Activated T-cell treated with anti-CD3 and anti-CD28 coated beads, Interleukin-2, amount 50 U/mL, for 72 hours (primary cell): ENCODE measurements at places on chromosomes 3 and 15. TPM values are rescaled to one million over a fixed set of nuclear protein-coding genes. Genes with fewer than 3 reads are reported as not detected.

GRCh38 chr15:100438570-100438969, 90.2 kb downstream of the CERS3 start:
- peak; percentile 19 for DNase-seq

Gene CYP11A1
- 0.26 TPM for total RNA-seq

DNA sequence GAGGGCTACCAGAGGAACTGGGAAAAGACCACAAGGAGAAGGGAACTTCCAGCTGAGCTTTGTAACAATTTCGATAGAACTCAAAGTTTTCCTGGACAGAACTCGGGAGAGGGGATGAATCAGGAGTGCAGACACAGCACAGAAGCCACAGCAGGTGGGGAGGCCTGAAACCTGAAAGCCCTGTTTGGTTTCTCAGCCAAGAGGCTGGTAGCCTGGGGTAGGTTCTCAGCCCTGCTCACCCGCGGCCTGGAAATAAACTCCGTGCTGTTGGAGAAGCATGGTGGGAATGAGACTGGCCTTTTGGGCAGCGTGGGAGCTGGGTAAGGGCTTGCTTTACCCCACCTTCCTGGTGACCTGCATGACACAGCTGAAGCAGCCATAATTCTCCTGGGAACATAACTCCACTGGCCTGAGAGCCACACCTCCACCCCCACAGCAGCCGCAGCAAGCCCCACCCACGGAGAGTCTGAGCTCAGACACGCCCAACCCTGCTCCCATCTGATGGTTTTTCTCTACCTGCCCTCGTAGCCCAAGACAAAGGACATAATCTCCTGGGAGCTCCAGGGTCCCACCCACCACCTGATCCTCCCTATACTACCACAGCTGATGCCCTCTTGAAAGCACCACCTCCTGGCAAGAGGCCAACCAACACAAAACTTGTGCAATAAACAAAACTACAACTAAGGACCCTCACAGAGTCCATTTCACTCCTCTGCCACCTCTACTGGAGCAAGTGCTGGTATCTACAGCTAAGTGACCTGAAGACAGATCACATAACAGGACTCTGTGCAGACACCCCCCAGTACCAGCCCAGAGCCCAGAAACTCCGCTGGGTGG, 52.5 kb upstream of the CHRM5 start:
- no peak for DNase-seq

DNA sequence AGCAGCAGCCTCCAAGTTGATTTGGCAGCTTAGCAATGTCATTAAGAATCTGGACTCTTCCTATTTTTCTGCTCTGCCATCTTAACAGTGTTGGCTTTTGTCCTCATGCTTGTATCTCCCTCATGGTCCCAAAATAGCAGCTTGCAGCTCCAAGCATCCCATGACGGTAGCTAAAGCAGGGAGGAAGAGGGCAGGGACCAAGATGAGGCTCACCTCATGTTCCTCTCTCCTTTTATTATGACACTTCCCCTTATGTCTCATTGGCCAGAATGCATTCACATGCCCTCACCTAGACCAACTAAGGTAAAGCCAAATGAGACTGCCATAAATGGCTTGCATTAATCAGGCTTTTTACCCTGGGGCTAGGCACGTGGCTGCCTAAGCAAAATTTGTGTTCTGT, 382.4 kb downstream of the SHQ1 start:
- DNase-seq: no peak

- no peak for DNase-seq
Observed at GRCh38 chr3:14265246-14265962, 86.8 kb downstream of the LSM3 start.

Gene GABRR3
- not detected for total RNA-seq

Gene DCUN1D1
- 43.6 TPM for total RNA-seq

GRCh38 chr3:188819939-188820338, 351.8 kb upstream of the TPRG1 start:
- no peak for DNase-seq

DNA sequence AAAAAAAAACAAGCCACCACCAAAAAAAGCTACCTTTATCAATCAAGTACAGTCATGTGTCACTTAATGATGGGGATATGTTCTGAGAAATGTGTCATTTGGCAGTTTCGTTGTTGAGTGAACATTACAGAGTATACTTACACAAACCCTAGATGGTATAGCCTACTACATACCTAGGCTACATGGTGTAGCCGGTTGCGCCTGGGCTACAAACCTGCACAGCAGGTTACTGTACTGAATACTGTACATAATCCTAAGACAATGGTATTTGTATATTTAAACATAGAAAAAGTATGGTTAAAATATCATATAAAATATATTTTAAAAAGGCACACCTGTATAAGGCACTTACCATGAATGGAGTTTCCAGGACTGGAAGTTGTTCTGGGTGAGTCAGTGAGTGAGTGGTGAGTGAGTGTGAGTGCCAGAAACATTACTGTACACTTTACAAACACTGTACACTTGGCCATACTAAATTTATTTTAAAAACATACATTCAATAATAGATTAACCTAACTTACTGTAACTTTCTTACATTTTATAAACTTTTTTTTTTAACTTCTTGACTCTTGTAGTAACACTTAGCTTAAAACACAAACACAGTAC, 25.9 kb upstream of the JMJD7 start:
- DNase-seq: no peak

GRCh38 chr3:184565421-184566211, 4.0 kb downstream of the EPHB3 start:
- no peak for DNase-seq

Gene GOLGA6B
- total RNA-seq: 0.51 TPM

Gene IL5RA
- total RNA-seq: 1.5 TPM

DNA sequence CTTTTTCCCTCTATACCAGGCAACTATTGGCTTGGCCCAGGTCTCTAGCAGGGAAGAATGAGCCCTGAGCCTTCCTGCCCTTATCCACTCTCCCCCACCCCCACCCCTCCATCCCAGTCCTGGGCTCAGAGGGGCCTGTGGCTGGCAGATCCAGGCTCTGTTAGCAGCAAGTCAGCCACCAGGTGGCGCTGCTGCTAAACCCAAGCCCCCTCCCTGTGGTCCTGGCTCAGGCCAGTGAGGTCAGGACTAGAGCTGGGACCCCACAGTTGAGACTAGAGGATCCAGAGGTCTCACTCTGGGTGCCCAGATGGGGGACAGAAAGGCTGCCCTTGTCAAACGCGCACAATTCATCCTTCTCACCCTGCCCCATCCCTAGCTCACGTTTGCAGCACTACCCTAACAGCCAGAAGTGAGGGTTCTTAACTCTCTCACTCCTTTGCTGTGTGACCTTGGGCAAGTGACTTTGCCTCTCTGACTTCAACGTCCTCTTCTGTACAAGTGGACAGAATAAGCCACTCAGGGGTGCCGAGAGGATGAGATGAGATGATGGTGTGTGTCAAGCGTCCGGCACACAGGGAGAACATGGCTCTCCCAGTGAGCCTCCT, 46.8 kb upstream of the SLC6A1 start:
- DNase-seq: peak; percentile 62

- DNase-seq: no peak
Observed at GRCh38 chr3:73955494-73956070, 330.8 kb upstream of the PDZRN3 start.

GRCh38 chr15:40958723-40959122, 5.5 kb downstream of the CHAC1 start:
- DNase-seq: no peak

Gene TLNRD1
- total RNA-seq: 17.2 TPM

- DNase-seq: no peak
Observed at GRCh38 chr3:23041918-23042696, 161.0 kb upstream of the UBE2E2 start.

Gene GRAMD1C
- total RNA-seq: 3.0 TPM

DNA sequence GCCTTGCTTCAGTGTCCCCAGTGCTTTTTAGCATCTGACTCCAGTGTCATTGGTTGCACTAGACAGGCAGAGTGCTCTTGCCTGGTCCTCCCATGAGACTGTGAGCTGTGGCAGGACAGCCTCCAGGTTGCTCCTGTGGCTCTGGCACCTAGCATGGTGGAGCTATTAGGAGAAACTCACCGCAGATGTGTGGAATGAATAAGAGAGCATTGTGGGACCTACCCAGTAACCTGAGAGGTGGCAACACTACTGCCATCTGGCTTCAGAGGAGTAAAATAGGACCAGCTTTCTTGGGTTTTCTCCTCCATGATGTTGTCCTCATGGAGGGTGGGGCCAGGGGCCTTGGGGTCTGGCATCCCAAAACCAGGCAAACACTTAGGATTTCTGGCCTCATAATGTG, 183.6 kb downstream of the EPHB1 start:
- no peak for DNase-seq

Gene KPNA4
- total RNA-seq: 78.0 TPM

Gene PTX3
- total RNA-seq: 0.65 TPM

Gene GOLGA8S
- total RNA-seq: 0.07 TPM

Gene CMSS1
- total RNA-seq: 101 TPM

DNA sequence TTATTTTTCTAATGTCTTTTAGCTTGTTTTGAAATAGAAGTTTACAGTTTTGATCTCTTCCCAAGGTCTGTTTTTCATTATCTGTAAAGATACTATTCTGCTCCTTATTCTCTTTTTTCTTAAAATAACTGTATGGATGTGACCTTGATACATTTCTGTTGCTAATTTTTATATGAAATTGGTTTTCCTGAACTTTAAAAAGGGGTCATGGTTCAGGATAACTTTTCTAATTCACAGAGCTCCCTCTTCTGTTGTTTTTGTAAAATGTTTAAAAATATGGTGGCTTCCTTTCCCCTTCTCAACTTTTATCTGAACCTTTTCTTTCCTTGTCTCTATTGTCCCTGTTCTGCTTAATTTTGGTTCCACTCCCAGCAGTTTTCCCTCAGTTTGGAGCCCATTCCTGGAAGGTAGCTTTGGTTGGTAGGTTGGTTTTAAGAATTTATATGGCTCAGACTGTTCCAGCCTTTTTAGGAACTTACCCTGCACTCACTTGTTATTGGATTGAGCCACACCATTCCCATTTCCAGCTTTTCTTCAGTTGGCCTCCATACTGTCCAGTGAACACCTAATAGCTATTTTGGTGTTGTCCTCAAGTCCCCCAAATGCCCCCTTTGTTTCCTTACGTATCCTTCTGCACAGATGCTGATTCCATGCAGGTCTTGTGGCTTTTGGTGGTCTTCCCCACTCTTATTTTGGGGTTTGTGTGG, 70.3 kb downstream of the SLMAP start:
- no peak for DNase-seq

Gene FSIP1
- 0.58 TPM for total RNA-seq

DNA sequence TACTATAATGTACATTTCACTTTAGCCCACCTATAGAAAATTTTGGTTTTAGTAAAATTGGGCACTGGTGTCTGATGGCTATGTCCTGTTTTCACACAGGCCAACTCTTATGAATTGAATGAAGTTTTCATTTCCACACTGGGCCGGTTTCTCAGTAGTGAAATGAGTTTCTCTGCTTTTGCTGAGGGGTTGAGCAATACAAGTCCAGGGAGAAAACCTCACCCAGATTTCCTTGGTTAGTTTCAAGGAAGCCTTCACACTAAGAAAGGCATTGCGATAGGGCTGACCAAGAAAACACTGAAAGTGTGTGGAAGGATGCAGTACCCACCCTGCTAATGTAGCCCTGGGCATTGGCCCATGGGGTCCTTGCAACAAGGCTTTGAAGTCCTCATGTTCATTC, 331.5 kb upstream of the CFAP20DC start:
- DNase-seq: peak; percentile 17

DNA sequence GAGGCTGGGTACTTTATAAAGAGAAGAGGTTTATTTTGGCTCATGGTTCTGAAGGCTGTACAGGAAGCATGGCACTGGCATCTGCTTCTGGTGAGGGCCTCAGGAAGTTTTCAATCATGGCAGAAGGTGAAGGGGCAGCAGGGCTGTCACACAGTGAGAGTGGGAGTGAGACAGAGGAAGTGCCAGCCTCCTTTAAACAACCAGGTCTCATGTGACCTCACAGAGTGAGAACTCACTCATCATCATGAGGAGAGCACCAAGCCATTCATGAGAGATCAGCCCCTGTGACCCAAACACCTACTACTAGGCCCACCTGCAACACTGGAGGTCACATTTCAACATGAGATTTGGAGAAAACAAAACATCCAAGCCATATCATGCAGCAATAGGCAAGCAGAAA, 9.3 kb upstream of the RFTN1 start:
- no peak for DNase-seq

Gene FBXL22
- 0.79 TPM for total RNA-seq

- peak; percentile 63 for DNase-seq
Observed at GRCh38 chr3:56467108-56467507, 1.2 kb downstream of the ERC2 start.

GRCh38 chr15:68347392-68347791, 69.8 kb downstream of the FEM1B start:
- DNase-seq: no peak

GRCh38 chr3:127469760-127470159, 120.8 kb downstream of the TPRA1 start:
- DNase-seq: no peak

Gene PXYLP1
- total RNA-seq: 14.3 TPM

Gene KIF23
- 51.5 TPM for total RNA-seq

DNA sequence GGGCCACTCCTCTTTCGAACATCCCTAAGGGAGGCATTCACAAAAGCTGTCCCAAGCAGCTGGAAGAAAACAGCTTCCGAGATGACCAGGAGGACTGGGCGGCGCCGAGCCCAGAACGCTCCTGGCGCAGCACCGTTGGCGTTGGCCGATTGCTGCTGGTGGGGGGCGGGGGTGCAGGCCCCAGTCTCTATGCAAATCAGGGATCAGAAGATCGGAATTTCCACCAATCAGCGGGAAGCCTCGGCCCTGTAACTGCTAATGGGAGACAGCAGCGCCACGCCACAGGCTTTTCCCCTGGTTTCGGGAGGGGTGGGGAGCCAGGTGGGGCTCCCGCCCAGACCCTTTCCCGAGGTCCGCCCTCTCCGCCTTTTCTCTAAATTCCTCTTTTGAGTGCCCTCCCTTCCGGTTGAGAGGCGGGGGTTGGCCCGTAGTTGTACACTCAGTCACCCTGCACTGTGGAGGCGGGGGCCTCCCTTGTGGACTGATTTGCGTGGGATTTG, 27.0 kb downstream of the HMCES start:
- DNase-seq: no peak

Gene NAALADL2
- total RNA-seq: 0.58 TPM

GRCh38 chr3:183227586-183227985, 25.5 kb upstream of the B3GNT5 start:
- peak; percentile 9 for DNase-seq
